CD8-positive, alpha-beta memory T cell (primary cell): ENCODE measurements at places on chromosomes 16 and 17. TPM values are rescaled to one million over a fixed set of nuclear protein-coding genes. Genes with fewer than 3 reads are reported as not detected.
A peak's percentile ranks its signal among the peaks of the same experiment; 100 is the strongest.

Gene CDH11
- total RNA-seq, result not detected

Gene NACA2
- not detected for total RNA-seq

Gene SSTR5
- not detected for total RNA-seq

Gene HCRT
- not detected for total RNA-seq

Gene ZNF385C
- not detected for total RNA-seq

Gene ZNF423
- not detected for total RNA-seq

Gene CDH15
- total RNA-seq, result not detected

Gene STRADA
- 57.2 TPM for total RNA-seq

DNA sequence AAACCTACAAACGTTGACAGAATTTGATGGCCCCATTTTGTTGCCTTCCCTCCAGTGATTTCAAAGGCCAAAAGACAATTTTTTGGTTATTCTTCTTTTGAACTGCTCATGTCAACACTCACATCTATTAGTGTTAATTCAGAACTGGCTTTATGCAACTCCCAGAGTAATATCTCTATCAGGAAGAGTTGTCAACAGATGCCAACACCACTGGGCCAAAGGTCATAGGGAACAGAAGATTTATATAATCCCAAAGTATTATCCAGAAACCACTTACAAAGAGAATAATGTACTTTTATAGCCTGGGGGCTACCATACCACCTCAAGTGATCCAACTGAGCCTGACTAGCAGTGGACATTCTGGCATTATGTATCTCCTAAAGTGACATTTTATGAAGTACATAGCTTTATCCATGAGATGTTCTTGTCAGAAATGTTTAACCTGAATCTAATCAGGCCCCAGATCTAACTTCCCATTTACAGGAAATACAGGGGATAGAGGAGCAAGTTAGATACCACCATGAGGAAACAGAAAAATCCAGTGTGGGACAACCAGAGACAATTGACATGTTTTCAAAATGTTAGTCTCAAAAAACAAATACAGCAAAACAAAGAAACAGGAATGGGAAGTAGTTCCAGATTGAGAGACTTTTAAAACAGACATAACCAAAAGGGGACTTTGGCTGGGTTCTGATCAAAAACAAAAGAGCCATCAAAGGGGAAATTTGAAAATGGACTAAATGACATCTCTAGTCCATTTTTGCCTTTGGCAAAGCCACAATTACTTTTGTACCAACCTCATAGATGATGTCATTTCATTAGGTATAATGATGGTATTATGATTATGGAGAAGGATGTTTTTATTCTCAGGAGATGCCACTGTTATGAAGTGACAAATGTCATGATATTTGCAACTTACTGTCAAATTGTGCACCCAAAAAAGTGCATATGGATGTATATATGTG is 18.5 kb downstream of the FAM117A start:
- peak overlapping the region; percentile 40 for H3K4me3 ChIP-seq
- H3K27me3 ChIP-seq, result no peaks in the 10 kb centered on the region

DNA sequence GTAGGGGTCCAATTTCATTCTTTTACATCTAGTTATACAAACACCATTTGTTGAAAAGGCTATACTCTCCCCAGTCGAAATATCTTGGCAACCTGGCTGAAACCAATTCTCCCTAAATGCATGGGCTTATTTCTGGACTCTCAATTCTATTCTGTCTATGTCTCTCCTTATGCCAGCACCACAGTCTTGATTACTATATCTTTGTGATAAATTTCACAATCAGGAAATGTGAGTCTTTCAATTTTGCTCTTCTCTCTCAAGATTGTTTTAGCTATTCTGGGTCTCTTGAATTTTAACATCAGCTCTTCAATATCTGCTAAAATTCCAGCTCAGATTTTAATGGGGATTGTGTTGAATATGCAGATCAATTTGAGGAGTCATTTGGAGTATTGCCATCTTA is 5.9 kb upstream of the TRIM25 start:
- H3K27ac ChIP-seq, result no peak overlapping the region
- no peak for DNase-seq
- H3K4me1 ChIP-seq, result peaks cover 7% of the 10 kb centered on the region
- H3K27me3 ChIP-seq, result no peaks in the 10 kb centered on the region

DNA sequence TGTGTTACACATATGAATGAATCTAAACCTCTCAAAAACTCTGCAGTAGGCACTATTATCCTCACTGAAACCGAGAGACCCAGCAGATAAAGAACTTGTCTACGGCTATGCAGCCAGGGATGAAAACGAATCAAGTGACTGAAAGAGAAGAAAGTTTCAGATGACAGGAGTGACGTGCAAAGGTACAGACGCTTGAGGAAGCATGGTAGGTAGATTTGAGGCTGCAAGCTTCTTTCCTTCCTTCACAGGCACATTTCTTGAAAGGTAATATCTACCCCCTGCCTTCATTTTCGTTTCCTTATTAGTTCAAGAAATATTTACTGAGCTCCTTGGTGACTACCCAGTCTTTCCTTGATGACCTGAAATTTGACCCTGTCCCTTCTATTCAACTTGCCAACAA is 211.5 kb upstream of the AXIN2 start:
- H3K4me1 ChIP-seq, result no peaks in the 10 kb centered on the region
- H3K27me3 ChIP-seq, result no peaks in the 10 kb centered on the region
- DNase-seq, result no peak
- no peak overlapping the region for H3K27ac ChIP-seq
- no peaks in the 10 kb centered on the region for H3K36me3 ChIP-seq

DNA sequence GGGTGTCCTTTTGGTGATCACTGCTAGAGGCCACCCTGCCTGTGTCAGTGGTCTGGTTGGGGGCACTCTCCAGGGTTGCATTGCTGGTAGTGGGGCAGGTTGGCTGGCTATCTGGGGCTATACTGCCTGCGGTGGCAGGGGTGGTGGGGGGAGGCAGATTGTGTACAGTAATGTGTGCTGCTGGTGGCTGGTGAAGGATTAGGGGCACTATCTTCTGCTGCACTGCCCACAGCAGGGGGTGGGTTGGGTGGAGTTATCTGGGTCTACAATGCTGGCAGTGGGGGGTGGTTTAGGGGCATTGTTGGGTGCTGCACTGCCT is 204.0 kb upstream of the WSB1 start:
- H3K27ac ChIP-seq, result peak overlapping the region; percentile 79
- no peak for DNase-seq
- no peaks in the 10 kb centered on the region for H3K36me3 ChIP-seq
- no peaks in the 10 kb centered on the region for H3K4me1 ChIP-seq
- H3K4me3 ChIP-seq, result no peak overlapping the region

GRCh38 chr17:28338056-28338768 is 2.7 kb downstream of the TNFAIP1 start:
- DNase-seq, result no peak
- no peak overlapping the region for H3K4me3 ChIP-seq
- no peak overlapping the region for H3K27ac ChIP-seq
- peaks cover 31% of the 10 kb centered on the region for H3K4me1 ChIP-seq
- peaks cover 15% of the 10 kb centered on the region for H3K36me3 ChIP-seq

- H3K4me3 ChIP-seq, result no peak overlapping the region
- H3K27me3 ChIP-seq, result no peaks in the 10 kb centered on the region
- H3K4me1 ChIP-seq, result no peaks in the 10 kb centered on the region
- no peaks in the 10 kb centered on the region for H3K36me3 ChIP-seq
- H3K27ac ChIP-seq, result no peak overlapping the region
These were observed 100.5 kb upstream of the SHISA6 start for GRCh38 chr17:11140501-11140900.

GRCh38 chr17:50508573-50509460 is 578 bp downstream of the MYCBPAP start:
- peak overlapping the region; percentile 84 for H3K4me3 ChIP-seq
- no peaks in the 10 kb centered on the region for H3K36me3 ChIP-seq
- DNase-seq, result no peak
- H3K27me3 ChIP-seq, result no peaks in the 10 kb centered on the region

DNA sequence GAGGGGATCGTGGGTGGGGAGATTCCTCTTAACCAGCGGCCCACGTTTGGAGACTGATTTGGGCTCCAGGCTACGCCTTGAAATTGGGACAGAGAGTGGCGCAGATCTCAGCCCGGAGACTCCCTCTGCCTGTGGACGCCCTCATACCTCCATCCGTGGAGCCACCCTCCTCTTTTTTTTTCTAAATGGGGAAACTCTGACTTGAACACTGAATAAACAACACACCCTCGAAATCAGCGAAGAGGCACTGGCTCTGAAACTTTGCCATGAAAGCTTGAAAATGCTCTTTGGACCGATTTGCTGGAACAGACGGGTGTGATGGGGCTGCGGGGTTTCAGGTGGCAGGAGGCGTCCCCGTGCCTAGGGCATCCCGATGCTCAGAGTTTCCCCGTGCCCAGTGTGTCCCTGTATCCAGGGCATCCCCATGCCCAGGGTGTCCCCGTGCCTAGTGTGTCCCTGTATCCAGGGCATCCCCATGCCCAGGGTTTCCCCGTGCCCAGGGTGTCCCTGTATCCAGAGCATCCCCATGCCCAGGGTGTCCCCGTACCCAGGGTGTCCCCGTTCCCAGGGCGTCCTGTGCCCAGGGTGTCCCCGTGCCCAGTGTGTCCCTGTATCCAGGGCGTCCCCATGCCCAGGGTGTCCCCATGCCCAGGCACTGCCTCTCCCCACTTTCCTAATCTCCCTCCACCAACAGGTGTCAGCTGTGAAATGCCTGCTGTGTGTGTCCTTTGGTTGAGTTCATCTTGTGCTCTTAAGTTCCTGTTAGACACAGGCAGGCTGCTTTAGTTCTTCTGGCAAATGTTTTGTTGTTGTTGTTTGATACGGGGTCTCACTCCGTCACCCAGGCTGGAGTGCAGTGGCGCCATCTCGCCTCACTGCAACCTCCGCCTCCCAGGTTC is 187.0 kb downstream of the SEC14L1 start:
- no peak overlapping the region for H3K4me3 ChIP-seq
- H3K4me1 ChIP-seq, result peaks cover 68% of the 10 kb centered on the region
- no peaks in the 10 kb centered on the region for H3K36me3 ChIP-seq
- H3K27me3 ChIP-seq, result no peaks in the 10 kb centered on the region
- peak; percentile 37 for DNase-seq

DNA sequence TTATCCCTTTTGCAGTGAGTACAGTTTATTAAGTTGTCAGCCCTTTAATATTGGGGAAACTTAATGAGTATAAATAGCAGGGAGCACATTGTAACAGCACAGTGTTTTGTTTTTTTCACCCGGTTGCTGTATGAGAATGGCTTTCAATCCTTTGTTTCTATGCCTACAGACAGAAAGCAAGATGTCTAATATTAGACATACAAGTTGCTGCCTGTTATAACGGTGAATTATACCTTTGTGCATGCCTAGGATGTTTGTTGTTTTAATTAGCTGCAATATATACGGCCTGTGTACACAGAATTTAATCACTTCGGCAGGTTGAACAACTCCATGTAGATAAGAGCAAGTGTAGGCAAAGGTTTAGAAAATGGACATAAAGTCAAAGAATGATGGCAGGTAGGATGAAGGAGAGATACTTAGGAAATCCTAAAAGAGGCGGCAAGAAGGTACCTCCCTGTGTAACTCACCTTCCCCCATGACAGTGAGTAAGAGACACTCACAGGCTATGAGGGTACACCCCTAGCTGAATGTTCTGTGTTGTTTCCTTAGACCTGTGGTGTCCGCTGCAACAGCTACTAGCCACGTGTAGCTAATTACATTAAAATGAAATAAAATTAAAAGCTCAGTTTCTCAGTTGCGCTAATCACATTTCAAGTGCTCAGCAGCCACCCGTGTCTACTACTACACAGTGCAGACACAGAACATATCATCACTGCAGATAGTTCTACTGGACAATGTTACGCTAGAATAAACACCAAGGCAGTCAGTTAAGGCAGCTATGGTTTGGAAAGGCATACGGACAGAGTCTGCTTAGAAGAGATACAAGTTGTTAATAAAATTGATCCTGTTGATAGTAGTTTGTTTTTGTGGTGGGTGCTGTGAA is 10.9 kb downstream of the SLC7A6OS start:
- peaks cover 68% of the 10 kb centered on the region for H3K36me3 ChIP-seq
- H3K4me1 ChIP-seq, result no peaks in the 10 kb centered on the region
- no peak for DNase-seq
- H3K27me3 ChIP-seq, result no peaks in the 10 kb centered on the region

- no peaks in the 10 kb centered on the region for H3K27me3 ChIP-seq
- no peak overlapping the region for H3K27ac ChIP-seq
- H3K36me3 ChIP-seq, result no peaks in the 10 kb centered on the region
- H3K4me1 ChIP-seq, result no peaks in the 10 kb centered on the region
- no peak overlapping the region for H3K4me3 ChIP-seq
These were observed 20.7 kb upstream of the MYLK3 start for GRCh38 chr16:46768809-46769208.

GRCh38 chr17:72618001-72618509 is 474.4 kb downstream of the SLC39A11 start:
- H3K27ac ChIP-seq, result no peak overlapping the region
- peak; percentile 18 for DNase-seq
- H3K36me3 ChIP-seq, result no peaks in the 10 kb centered on the region
- peak overlapping the region; percentile 24 for H3K4me3 ChIP-seq
- H3K27me3 ChIP-seq, result peaks cover 6% of the 10 kb centered on the region

GRCh38 chr17:70767102-70767701 is 597.9 kb downstream of the KCNJ2 start:
- no peak overlapping the region for H3K4me3 ChIP-seq
- H3K27ac ChIP-seq, result no peak overlapping the region
- no peaks in the 10 kb centered on the region for H3K27me3 ChIP-seq

- H3K4me1 ChIP-seq, result no peaks in the 10 kb centered on the region
- H3K27me3 ChIP-seq, result peaks cover 5% of the 10 kb centered on the region
- no peak overlapping the region for H3K4me3 ChIP-seq
- no peak overlapping the region for H3K27ac ChIP-seq
These were observed 29.4 kb upstream of the TMEM132E start for GRCh38 chr17:34549966-34550365.

- H3K4me1 ChIP-seq, result peaks cover 3% of the 10 kb centered on the region
- no peaks in the 10 kb centered on the region for H3K27me3 ChIP-seq
- H3K4me3 ChIP-seq, result no peak overlapping the region
- H3K27ac ChIP-seq, result no peak overlapping the region
- H3K36me3 ChIP-seq, result peaks cover 12% of the 10 kb centered on the region
These were observed 165.7 kb downstream of the CMIP start for GRCh38 chr16:81610144-81610842.

DNA sequence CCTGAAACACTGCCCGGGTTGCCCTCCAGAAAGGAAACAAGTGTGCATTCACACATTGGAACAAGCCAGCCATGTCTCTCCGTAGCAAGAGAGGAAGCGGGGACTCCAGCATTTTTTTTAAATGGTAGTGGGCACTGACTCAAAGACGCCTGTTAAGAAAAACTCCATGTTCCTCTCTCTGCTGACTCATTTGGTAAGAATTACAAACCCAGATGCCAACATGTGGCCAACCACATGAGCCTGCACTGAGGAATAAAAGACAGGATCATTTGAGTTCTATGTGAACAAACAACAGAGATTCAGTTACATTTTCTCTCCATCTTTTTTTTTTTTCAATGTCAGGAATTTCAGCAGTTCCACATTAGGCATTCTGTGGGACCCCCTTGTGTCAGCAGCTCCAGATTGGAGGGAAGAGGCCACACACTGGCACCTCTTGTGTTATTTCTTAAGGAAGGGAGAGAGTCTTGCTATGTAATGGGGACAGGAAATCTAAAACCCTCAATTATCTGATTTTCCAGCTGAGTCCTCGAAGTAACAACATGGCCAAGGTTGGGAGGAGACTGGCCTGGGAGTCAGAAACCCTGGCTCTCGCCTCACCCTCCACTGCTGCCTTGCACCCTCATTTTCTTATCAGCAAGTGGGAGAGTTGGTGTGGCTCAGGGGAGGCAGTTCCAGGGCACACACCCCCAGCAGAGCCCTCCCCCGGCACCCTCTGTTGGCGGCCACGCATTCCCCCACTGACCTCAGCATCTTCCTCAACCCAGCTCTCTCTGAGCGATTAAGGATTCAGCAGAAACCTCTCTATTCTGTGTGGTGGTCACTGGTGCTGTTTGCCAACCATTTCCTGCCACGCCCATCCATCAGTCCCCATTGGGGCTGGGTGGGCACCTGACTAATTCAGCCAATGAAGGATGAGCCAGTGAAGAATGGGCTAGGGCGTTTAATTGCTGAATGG is 173.0 kb downstream of the FOXL1 start:
- no peak overlapping the region for H3K4me3 ChIP-seq
- H3K27me3 ChIP-seq, result no peaks in the 10 kb centered on the region
- H3K4me1 ChIP-seq, result no peaks in the 10 kb centered on the region
- DNase-seq, result no peak
- H3K27ac ChIP-seq, result no peak overlapping the region
